Amygdala (tissue), 56 donors: ENCODE measurements at places on chromosomes 13 and 19.

DNA sequence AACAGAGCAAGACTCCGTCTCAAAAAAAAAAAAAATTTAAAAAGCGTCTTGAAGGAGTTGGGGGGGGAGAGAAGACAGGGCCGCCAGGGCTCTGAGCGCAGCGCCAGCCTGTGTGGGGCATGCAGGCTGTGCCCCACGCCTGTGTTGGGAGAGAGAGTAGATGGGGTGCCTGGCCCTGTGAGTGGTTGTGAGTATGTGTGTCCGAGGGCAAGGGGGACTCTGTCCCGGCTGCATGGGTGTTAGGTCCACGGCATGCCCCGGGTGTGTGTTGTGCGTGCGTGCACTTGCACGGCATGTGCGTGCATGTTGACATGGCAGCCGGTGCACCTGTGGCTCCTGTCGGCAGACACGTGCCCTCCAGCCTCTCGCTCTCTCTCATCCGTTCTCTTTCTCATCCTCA lies 3.4 kb downstream of the MAP2K7 start:
- DNase-seq, result no peak

DNA sequence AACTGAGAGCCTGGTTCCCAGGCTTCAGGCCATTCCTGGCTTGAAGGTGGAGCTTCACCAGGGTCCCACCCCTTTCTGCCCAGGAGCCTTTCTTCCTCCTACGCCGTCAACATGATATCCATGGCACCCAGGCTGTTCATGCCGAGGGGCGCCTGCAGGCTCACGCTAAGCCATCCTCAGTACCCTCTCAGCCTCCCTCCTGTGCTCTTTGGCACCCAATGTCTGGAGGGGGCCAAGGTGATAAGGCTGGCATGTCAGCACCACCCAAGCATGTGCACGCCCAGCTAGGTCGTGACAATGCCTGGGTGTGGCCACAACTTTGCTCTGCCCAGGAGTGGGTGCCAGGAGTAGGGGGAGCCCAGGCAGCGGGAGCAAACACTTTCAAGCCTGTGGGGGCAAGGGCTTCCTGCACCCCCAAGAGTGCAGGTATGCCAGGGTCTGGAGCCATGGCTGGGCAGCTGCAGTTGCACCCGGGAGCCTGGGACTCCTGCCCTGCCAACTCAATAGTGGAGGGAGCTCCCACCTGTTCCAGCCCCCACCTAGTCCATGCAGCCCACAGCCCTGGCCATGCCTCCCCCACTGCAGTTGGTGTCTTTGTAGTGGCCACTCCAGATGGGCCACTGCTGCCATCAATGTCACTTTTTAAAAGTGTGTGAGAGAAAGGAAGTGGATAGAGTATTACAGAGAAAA lies 219.9 kb downstream of the MAB21L1 start:
- no peak for DNase-seq

DNA sequence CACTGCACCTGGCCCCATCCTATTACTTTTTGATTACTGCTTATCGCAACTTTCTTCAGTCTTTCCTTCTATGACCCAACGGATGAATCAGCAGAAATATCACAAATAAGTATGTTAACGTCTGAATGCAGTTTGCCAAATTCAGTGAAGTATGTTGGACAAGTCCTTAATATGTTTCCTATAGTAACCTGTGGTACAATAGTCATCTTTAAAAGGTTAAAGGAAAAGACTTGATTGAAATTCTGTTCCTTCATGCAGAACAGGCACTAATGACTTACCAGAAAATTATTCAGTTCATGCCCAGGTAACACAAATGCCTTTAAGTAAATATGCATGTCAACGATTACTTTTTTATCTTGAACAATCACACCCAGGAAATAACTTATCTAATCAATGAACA lies 242.6 kb downstream of the KCTD12 start:
- DNase-seq, result no peak

DNA sequence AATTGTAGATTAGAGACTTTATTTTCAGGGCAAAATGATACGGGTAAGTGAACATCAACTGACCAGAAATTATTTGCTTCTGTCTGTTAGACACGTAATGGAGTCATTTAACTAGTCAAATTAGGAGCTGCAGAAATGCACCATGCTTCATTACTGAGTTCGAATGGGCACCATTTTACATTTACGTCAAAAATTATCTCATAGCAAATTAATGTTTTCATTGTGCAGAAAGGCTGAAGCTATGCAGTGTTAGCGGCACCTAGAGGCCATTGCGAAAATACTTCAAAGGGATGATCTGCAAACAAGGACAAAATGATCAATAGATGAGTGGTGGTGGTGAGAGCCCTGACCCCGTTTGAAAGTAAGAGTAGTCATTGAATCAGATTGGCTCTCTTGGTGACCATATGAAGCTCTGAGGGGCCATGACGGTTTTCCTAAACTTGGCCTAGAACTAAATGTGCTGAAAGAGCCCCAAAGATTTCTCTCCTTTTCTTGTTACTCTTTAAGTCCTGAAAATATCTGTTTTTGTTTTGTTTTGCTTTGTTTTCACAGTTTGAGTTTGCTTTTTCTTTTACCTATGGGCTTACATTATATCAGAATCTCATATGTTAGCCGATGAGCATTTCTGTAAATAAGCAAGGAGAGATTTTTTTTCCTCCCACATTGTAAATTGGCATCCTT lies 277.9 kb downstream of the ZNF536 start:
- DNase-seq, result no peak

DNA sequence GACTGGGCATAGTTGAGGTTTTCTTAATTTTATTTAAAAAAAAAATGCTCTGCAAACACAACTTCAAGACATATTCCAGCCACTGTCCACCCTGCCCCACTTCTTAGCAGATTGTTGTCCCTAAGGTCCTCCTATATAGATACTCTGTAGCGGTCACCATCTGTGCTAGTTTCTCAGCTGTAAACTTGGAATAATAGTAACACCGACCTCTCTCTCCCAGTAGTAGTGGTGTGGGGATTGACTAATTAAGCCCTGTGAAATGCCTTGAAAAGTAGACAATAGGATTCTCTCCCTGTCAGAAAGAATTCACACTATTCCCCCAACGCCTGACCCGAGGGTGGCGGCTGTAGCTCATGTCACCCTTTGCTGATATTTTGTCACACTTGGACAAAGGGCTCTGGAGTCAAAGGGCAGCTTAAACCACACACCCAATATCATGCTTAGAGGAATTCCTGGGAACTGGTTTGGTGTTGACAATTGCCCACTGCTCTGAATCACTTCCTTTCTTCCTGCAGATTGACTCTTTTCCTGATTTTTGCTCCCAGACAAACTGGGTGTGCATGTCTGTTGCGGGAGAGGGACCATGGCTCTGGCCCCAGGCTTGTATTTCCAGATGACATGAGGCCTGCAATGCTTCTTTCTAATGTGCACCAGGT lies 9.2 kb upstream of the SERP2 start:
- DNase-seq, result no peak

DNA sequence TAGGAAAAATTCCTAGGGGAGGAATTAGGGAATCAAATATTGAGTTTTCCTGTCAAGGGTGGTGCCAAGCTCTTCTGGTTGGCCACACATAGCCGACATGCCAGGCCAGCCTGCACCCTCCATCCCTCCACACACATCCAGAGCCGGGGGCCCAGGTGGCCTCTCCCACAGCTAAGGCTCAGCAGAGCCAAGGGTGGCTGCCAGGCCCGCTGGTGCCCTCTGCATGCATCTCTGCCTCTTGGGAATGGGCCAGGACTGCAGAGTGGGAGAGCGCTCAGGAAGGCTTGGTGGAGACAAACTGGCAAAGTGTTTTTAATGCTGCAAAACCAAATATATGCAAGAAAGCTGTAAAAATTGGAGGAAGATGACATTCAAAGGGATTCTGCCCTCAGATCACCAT lies 42.7 kb upstream of the GAS6 start:
- DNase-seq, result no peak

DNA sequence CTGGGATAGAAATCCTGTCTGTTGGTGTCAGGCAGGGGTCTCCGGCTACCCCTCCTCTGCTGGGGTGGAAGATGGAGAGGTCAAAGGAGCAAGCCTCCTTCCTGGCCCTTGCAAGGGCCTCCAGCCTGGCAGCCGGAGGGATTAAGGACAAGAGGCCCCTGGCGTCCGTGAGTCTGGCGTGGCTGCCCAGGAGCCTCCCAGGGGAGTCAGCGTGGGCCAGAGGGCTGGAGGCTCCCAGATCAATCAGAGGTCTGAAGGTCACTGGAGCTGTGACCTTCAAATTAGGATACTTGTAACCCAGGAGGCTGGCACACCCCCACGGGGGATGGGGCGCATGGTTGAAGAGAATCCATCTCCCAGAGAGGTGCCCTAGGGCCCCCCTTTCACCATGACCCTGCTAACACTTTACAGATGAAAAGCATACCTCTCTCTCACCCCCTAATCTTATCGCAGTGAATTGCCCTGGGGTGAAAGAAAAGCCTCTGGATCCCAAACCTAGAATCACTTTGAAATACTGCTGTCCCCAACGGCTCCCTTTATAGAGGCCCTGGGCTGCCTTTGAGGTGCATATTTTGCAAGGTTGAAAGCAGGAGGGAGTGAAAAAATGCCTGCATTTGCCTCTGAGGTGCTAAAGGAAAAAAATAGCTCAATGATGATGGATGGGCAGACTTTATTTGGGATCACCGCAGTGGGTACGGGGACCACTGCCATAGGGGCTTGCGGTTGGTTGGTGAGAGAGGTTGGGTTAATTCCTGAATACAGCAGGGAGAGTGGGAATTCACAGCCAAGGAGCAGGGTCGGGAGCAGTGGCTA lies 44.9 kb upstream of the PEG3 start:
- DNase-seq, result no peak
